ENCODE measurements at places on chromosomes 5 and 9.

DNA sequence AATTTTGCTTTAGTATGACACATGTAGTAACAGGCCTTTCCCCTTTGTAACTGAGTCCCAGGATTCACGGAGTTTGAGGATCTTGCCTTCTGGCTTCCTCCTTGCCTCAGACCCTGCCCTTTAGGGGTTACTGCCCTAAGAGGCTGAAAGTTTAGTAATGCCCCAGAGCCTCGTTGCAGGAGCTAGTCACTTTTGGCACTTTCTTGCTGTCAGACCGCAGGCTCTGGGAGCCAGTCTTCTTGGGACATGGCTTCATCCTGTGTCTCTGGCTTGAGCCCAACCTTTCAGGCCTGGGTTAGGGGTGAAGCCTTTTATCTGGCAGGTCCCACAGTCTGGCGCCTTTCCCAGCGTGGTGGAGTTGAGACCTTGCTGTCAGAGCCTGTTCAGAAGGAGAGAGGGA is 185.6 kb upstream of the DMRT1 start:
- no peak for DNase-seq

DNA sequence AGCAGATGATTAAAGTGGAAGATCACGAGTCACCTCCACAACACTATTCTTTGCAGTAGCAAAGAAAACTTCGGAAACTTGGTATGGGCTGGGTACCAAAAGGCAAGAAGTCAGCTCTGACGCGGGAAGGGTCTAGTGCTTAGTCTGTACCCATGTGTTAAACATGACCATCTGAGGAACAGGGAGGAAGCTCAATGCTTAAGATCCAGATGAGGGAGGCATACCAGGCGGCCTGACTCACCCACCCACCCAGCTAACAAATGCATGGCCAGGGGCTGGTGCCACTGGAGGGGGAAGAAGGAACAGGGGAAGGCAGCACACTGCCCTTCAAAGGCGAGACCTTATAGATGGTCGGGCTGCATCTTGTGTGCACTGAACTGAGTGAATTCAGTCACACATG is 41.8 kb downstream of the CAMSAP1 start:
- no peak for DNase-seq

GRCh38 chr9:108087781-108088180 is 598.2 kb upstream of the KLF4 start:
- DNase-seq: no peak

- DNase-seq: peak; percentile 24
Measured at GRCh38 chr9:113963017-113963620, 87.0 kb downstream of the ZNF618 start.

DNA sequence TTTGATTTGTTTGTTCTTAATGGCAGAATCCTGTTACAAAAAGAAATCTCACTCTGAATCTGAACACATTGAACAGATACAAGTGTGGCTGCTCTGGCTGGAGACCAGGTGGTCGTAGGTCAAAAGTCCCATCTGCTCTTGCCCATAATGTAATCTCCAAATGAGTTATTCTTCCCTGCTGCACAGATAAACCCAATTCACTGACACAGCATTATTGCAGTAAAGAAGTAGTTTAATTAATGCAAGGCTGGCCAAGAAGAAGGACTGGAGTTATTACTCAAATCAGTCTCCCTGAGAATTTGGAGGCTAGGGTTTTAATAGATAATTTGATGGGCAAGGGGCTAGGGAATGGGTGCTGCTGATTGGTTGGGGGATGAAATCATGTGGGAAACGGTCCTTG is 52.6 kb downstream of the PUM3 start:
- no peak for DNase-seq

All from B cell (primary cell).